ENCODE measurements at places on chromosomes 7 and 10.

GRCh38 chr7:142010952-142011548 lies 15.4 kb downstream of the MGAM start:
- DNase-seq: no peak

GRCh38 chr10:116055917-116056252 lies 217.1 kb downstream of the GFRA1 start:
- DNase-seq: no peak

DNA sequence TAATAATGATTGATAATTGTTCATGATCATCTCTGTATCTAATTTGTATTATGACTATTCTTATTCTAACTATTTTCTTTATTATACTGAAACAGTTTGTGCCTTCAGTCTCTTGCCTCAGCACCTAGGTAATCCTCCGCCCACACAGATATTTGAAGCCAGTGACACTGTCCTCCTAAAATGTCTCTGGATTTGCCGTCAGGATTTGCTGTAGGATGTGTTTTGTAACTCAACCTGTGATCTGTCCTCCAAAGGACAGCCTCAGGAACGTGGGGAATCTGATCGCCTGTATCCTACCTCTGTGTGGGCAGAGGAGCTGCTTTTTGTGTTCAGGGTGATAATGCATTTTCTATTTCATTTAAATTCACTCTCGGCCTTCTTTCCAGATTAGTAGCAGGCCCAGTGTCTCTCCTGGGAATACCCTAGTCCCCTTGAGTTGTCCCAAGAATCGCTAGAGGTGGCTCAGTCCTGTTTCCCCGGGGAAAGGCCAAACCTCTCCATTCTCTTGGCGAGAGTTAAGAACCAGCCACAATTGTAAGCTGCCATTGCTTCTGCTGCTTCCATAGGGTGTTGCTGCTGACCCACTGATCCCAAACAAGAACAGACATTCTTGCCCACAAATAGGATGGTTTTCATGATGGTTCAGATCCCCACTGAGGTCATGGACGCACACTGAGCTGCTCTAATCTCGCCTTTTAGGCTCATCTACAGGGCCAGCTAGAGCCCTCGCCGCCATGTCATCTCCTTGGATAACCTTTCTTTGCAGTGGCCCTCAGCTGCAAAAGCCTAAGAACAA lies 136.2 kb upstream of the KCNMA1 start:
- no peak for DNase-seq

DNA sequence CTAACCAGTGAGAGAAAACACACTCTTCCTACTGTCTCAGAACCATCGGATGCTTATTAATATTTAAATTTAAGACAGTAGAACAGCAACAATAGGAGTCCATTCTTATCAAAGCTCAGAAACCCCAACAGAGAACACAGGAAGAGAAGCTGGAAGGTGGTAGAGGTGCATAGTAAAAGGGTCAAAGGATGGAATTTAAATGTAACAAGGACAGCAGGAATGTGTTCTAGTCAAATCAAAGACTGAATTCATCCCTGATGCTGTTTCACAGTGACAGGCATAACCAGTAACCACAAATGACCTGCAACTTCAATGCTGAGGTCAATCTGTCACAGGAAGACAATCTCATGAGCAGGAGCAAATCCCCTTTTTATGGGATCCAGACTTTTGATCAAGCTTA lies 1259.7 kb downstream of the XPNPEP1 start:
- no peak for DNase-seq

- DNase-seq: no peak
Observed at GRCh38 chr10:27197980-27198620, 42.5 kb downstream of the ACBD5 start.

DNA sequence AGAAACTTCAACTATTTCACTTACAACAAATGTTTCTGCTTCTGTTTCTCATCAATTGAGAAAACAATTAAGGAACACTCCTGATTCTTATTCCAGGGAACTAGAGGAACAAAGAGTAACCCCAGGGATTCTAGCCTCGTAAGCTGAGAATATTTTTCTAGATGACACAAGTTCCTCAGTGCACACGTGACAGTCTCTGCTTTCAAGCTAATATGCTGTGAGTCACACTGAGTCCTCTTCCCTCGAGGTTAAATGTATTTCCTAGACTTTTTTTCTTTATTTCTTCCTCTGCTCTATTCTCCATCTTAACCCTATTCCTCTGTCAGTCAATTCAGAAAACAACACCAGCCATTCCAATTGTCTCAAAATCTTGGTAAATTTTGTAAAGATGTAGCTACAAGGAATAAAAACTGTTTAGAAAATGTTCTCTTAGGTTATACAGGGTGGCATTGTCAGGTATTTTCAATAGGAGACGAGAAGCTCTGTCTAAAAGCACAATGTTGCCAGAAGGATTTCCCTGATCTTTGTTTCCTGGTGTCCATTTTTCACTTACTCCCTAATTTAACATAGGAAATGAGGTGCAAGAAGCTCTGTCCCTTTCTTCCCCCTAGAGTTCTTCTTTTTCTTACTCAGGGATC lies 5.8 kb upstream of the C1GALT1 start:
- DNase-seq: peak; percentile 84

- DNase-seq: peak; percentile 39
Observed at GRCh38 chr10:75019370-75019769, 92.1 kb upstream of the SAMD8 start.

DNA sequence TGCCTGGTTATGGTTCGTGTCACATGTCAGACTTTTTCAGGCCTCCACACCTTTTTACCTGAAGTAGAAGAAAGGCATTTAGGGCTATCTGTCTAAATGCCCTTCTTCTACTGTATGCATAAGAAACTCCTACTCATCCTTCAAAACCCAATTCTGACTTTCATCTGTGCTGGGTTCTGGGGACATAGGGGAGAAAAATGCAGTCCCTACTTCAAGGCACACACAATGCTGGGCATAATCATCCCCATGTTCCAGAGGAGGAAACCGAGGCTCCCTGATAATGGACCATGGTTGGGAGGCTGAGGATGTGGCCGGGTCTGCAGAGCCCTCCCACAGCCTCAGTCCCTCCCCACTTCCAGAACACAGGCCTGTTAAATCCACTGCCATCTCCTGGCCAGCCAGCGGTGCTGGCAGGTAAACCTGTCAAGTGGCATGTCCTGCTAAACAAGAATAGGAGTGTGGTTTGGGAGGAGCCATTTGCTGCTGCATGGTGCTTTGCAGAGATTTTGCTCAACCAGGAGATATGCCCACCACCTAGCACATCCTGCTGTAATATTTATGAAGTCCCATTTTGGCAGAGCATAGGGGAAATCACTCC lies 32.0 kb downstream of the GRID1 start:
- no peak for DNase-seq

DNA sequence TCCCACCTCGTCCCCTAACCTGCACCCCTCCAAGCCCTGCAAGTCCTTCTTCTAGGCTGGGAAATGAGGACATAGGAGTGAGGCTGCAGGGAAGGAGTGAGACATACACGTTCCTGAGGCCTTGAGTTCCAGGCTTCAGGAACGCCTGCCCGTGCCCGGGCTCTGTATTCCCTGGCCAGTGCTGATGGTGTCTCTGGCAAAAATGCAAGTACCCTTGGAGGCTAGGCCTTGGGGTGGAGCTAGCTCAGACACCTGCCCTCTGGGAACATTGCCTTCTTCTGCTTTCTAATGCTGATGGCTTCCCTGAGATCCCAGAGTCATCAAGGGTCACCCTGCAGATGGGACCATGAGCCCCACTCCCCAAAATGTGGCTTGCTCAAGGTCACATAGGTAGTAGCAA lies 76.0 kb downstream of the GRK5 start:
- DNase-seq: no peak

GRCh38 chr7:110522761-110523200 lies 568.1 kb upstream of the LRRN3 start:
- DNase-seq: no peak

DNA sequence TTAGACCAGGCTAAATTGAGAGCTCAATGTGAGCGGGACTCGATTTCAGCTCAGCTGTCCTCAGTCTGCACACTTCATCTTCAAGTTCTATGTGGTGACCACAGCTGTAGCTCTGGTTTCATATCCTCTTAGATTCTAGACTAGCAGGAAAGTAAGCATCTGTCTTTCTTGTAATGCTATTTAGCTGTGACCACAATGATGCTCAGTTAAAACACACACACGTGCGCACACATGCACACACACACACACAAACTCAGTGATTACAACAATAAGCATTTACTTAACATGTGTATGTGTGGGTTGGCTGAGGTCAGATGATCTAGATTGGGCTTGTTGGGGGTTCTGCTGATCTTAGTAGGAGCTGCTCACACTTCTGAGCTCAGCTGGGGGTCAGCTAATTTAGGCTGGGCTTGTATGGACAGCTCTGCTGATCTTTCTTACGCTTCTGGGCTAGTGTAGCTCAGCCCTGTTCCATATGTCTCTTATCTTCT lies 82.5 kb downstream of the ZNF365 start:
- DNase-seq: peak; percentile 52

DNA sequence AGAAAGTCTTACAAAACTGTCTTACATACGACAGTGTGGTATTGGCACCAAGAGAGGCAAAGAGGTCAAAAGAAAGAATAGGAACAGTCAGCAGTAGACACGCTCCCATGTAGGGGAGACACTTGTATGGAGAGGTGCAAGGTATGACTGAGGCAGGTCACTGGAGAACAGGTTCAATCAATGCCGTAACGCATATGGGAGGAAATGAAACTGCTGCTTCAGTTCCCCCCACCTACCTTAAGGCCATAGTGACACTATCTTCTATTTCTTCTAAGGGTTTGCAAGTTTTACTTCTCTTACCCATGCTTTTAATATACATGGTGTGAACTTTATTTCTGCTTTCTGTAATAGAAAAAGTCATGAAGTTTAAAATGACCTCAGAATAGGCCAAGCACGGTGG lies 5.5 kb upstream of the PITRM1 start:
- no peak for DNase-seq

- peak; percentile 7 for DNase-seq
Observed at GRCh38 chr7:122628651-122629411, 70.1 kb downstream of the RNF133 start.

DNA sequence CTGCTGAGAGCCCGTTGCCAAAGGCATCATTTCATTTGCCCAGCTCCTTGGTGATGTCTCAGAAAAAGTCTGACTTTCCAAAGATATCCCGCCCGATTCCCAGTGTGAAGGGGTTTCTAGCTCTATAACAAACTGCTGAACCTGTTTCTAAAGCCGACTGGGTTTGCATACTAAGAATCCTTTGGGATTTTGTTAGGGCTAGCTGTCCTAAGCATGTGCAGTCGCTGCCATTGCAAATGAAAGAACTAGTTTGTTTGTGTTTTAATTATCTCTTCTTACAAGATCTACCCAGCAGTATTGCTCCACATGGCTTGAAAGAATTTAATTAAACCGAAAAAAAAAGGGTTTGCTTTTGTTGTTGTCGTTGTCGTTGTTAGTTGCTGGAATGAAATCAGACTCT lies 476.6 kb downstream of the GATA3 start:
- no peak for DNase-seq

DNA sequence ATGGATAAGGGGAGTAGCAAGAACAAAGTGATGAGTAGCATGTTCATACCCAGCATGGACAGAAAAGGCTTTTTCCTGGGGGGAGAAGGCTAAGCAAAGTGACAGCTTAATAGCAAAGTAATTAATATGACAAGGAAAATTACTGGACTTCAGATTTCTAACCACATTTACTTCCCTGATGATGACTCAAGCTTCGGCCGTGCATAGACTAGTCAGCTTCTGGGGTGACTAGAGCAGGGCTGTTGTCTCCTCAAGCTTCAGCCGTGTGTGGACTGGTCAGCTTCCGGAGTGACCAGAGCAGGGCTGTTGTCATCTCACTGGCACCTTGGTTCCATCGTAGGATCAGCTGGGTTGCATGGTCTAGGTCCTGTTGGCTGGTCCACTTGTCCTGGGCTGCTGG lies 2.1 kb upstream of the ZNF117 start:
- DNase-seq: no peak

DNA sequence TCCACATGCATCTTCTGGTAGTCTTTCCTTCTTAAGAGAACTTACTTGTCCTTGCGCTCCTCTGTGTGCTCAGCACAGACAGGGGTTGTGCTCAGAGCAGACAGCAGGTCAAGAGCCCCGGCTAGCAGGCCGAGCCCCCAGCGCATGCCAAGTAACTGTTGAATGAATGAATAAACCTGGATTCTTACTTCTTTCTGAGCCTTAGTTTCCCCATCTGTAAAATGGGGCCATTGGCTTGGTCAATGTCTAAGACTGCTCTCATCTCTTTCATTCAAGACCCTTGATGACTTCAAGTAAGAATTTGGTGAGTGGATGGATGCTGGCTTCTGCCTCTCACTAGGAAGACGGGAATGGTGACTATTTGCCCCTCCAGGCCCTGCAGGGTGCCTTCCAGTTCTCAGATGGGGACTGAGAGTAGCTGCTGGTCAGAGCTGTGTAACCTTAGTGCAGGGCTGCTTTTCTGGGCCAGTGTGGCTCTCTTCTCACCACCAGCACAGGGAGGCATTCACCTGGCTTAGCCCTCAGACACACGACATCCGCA lies 78.1 kb downstream of the CDH23 start:
- no peak for DNase-seq

DNA sequence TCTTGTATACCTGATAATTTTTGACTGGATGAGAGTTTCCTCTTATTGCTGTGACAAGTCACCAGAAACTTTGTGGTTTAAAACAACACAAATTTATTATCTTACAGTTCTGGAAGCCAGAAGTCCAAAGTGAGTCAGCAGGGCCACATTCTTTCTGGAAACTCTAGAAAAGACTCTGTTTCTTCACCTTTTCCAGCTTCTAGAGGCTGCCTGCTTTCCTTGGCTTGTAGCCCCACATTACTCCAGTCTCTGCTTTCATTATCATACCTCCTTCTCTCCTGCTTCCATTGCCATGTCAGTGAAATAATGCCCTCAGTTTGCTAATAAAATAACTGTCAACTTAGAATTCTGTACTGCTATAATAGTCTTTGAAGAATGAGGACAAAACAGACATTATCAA lies 65.3 kb downstream of the VCL start:
- DNase-seq: peak; percentile 62

DNA sequence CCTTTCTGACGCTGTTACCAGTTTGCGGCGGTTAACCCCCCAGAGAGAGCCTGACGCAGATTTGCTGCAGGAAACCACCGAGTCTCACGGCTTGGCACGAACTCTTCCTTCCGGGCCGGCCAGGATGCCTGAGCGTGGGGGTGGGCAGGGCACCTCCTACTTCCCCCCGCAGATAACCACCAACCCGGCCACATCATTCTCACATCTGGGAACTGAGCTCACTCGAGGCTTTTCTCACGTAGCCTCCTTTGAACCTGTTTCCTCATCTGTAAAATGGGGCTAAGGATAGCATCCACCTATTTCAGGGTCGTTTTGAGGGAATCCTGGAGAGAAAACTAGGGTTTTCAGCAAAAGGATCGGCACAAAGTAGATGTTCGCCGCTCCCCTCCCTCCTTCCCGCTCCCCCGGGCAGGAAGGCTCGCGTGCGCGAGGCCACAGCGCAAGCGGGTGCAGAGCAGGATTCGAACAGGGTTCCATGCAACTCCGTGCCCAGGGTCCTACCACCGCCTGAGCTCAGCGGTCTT lies 23.6 kb downstream of the DDIT4 start:
- DNase-seq: peak; percentile 96

DNA sequence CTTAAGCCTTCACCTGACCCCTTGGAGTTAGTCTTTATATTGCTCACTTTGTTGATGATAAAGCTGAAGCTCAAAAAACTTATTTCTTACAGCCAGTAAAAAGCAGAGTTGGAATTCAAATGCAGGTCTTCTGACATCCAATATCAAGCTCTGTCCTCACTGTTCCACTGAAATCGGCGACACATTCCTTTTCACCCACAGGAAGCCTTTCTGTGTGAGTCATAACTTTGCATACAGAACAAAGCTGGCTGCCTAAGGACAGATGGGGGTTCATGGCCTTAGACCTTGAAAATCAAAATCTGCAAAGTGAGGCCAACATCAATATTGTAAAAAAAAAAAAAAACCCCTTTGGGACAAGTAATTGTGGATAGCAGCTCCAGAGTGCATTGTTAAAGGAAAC lies 21.8 kb upstream of the AKR1B1 start:
- DNase-seq: peak; percentile 62

All from fibroblast of skin of right quadriceps (primary cell).